Right cardiac atrium (tissue), 5 donors: ENCODE measurements at places on chromosomes 3 and 15. TPM values are rescaled to one million over a fixed set of nuclear protein-coding genes. Genes with fewer than 3 reads are reported as not detected.
A peak's percentile ranks its signal among the peaks of the same experiment; 100 is the strongest.

DNA sequence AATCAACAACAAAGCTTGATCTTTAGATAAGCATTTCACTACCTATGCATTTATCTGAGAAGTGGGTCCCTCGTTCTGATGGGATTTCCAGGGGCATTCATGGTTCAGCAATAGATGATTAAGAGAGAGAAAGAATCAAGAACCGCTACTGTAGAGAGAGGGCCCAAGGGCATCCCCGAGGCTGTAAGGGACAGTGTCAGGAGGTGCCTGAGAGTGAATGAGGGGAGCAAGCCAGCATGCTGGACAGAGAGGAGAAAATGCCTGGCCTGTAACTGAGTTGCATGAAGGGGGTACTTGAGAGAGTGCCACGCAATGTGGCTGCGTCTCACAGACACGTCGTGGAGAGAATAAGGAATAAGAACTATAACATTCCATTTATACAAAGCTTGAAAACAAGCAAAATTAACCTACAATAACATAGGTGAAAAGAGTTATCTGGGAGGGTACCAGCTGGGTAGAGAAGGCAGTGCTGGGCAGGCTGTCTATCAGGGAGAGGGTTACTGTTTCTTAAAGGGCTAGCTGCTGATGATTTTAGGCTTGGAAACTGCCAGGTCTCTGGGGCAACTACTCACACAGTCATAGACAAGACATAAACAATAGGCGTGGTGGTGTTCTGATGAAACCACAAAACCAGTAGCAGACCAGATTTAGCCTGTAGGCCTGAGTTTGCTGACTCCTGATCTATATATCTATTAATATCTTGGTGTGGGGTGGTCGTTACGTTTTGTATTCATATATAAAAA lies 374.6 kb upstream of the CFAP20DC start:
- no peak for DNase-seq

DNA sequence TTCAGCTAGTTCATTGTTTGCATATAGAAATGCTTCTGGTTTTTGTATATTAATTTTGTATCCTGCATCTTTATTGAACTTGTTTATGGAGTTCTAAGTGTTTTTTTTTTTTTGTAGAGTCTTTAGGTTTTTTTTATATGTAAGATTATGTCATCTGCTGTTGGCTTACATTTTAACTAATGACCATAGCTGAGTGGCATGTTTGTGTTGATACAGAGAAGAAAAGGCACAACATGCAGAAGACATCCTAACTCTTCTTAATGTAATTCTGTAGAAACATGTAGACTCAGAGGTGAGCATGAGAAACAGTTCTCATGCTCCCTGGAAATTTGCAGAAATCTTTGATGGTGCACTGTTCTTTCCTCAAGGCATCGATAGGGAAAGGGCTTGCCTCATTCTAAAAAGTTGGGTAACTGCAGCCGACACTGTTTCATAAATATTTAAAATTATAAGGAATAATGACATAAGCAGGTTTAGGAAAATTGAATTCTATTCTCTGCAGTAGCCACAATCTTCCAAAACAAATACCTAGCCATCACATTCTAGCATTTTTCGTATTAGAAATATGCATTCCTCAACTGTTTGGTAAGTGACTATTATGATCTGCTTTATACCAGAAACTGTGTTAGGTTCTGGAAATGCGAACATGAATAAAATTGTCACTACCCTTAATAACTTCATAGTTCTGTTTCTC lies 499.6 kb upstream of the KCNMB2 start:
- DNase-seq: no peak

DNA sequence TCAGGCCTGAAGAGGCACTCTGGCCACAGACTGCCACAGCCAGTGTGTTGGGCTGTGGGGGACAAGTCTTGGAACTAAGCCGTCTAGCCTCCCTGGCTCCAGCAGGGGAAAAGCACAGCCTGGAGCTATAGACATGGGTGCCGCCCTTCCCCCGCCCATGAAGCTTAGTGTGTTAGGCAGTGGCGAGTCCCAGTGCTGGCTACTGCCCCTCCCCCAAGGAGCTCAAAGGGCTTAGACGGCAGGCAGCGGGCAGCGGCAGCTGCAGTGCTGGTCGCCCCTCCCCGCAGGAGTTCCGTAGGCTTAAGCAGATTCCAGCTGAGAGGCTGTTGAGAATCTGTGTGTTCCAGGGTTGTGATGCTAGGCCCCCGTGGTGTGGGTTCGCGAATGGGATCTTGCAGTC lies 135.8 kb upstream of the RORA start:
- peak; percentile 50 for DNase-seq

DNA sequence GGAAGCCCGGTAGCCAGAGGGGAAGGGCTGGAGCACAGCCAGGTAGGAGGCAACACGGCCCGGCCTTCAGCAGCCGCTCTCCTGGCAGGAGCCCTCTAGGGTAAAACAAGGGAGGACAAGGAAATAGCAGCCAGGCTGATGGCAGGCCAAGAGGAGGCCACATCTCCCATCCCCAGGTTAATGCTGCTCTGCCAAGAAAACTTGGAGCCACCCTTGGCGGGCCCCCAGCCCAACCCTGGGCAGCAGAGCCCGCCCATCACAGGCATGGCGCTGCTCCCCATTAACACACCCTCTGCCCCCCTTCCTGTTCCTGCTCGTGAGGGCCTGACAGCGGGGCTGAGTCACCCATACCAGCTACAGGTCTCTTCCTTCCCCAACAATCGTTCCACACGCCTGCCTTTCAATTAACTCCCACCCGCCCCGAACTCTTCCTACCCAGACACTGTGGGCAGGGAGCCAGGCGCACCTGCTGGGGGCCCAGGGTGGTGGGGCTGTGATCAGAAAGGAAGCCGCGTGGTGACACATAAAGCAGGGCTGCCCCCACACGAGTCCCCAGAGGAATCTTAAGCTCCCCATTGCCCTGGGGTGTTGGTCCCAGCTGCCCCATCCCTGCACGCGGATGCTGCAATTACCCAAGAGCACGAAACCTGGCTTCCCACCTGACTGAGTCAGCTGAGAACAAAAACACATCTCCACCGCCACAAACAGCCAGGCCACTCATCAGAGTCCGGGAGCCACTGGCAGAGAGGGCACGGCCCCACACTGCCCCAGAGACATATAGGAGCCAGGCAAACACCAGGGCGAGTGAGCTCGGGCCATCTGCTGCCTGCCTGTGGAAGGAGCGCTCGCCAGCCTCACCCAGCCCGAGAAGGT lies at the start of gene C15orf62:
Gene C15orf62 (plus strand): TSS at position 707 of the 873 bp plus-strand sequence. CDS start 516 bp downstream, outside the sequence.
- peak; percentile 45 for DNase-seq

GRCh38 chr3:148128136-148128535 lies 569.6 kb upstream of the AGTR1 start:
- no peak for DNase-seq

GRCh38 chr3:102796804-102797203 lies 362.0 kb downstream of the ZPLD1 start:
- DNase-seq: no peak

DNA sequence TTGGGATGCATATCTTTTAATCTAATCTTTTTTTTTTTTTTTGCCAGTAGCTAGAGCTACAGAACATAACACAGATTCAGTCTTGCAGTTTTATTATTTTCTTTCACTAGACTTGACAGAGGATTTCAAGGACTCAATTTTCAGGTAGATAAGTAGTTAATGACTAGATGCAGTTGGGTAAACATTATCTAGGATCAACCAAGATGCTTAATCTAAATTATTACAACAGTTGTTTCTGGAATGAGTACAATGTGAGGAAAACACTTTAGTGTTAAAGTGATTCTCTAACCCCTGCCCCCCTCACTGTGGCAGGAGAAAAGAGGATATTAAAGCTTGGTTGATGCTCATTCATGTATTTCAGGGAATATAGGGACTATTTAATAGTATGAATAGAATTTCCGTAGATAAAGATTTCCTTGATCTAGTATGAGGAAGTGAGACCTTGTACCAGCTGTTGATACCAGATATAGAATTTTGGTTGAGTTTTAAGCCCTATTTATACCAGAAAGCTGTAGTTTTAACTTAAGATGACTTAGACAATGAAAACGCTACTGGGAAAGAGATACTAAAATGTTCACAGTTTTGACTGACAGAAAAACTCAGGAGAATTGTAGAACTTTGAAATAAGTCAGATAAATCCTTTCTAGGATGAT lies 389.0 kb upstream of the C2CD4B start:
- no peak for DNase-seq

- DNase-seq: peak; percentile 82
These were observed 28.6 kb upstream of the C3orf80 start for GRCh38 chr3:160196511-160197104.

GRCh38 chr3:157376603-157377300 lies 59.9 kb upstream of the PTX3 start:
- DNase-seq: no peak

GRCh38 chr3:5579139-5579602 lies 391.7 kb downstream of the EDEM1 start:
- no peak for DNase-seq

- no peak for DNase-seq
These were observed 10.5 kb downstream of the PTX3 start for GRCh38 chr3:157447026-157447694.

DNA sequence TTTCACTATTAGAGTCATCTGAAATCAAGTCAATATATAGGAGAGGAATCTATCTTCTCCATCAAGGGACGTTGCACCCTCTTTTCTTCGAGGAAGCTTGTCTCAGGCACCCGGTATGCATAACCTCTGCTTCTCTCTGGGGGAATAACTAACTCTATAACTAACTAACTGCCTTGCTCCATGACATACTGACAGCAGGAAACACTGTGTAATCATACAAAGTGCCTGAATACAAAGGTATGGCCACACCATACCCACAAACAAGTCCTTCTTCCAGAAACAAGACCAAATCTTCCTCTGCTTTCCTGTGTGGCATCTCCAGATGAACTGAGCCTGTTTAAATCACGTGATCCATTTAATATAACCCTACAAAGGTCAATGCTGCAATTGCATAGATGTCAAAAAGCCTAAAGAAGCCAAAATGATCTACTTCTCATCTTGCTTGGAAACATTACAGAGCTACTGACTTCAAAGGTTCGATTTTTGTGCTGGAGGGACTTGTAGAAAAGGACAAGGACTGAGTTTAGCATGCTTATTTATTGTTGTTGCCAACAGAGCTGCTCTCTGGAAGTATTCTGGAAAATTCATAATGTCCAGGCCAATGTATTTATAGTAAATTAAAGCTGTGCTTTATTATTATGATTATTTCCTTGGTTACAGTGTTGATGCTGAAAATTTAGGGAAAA lies 380.5 kb downstream of the FOXP1 start:
- DNase-seq: no peak

- DNase-seq: no peak
These were observed 272.7 kb downstream of the MECOM start for GRCh38 chr3:169390741-169391305.

DNA sequence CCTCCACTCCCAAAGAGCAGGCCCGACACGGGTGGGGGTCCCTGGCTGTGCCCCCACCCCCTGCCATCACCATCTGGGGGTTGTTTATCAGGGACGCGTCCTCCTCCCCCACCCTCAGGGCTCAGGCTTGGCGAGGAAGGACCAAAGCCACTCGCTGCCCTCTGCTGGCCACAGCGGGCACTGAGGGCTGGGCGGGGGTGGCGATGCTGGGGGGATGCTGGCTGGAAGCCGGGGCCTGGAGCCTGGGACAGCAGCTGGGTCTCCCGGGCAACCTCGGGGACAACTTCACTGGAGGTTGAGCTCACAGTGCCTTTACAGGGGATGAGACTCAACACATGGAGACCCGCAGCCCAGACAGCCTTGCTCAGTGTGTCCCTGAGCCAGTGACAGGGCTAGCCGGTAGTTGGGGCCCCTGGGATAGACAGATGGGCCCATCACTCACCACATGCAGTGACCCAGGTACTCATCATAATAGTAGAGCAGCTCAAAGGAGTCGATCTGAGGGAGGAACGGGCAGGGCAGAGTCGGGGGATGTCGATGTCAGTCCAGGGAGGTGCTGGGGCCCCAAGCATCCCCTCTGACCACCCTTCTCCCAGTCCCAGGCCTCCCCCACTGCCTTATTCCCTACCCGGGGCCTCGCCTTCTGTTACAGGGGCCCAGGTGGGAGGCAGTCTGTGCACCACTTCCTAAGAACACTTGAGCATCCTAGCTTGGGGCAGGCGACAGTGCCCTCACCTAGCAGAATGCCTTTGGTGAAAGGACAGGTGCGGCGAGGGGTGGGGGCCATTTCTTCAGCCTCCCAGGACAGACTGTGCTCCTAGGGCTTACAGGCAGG lies 5.9 kb upstream of the CALML4 start:
- peak; percentile 90 for DNase-seq

DNA sequence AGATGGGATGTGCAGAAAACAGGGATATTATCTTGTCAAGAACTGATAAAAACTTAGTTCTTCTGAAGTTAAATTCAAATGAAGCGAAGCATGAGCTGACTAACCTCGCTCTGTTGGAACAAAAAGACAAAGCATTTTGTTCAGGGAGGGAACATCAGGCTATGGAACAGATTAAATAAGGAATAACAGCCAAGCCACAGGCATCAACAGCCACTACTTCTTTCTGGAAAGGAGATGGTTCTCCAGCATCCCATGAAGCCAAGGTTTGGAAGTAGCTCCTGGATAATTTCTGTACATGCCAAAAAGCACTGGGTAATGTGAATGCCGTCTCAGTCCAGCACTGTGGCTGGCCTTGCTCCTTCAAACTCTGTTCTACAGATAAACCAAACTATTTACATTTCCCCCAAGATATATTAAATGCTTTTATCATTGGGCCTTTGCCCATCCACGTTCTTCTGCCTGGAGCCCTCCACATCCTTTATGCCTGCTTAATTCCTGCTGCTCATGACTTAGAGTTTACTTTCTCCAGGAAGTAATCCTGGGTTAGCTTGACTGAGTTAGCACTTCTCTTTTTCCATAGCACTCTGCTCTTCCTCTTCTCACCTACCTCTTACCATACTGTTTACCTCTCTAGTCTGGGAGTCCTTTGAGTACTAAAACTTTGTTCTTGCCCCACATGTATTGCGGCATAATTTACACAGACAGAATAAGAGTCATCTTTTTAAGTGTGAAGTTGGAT lies 232.0 kb downstream of the CLSTN2 start:
- no peak for DNase-seq

DNA sequence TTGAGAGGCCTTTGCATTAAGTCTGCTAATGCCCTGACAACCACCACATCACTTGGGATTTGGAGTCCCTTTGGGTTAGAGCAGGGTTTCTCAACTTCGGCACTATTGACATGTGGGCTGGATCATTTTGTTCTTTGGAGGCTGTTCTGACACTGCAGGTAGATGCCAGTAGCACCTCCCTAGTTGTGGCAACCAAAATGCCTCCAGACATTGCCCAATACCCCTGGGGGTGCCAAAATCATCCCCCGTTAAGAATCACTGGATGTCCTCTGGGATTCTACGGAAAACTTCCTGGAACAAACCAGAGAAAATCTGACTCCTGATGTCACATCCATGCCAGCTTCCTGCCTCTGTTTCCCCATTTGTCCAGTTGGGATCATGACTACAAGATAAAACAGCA lies 37.2 kb upstream of the BLM start:
- DNase-seq: no peak

- DNase-seq: peak; percentile 35
These were observed 21.4 kb upstream of the ZBED2 start for GRCh38 chr3:111616417-111617105.

The GABRR3 gene
- total RNA-seq: not detected

The ATP10A gene
- total RNA-seq: 1.5 TPM

The CTXND1 gene
- 0.29 TPM for total RNA-seq

The IDH3A gene
- 523 TPM for total RNA-seq

The RBM15B gene
- total RNA-seq: 19.6 TPM

The COL6A6 gene
- 4.9 TPM for total RNA-seq

The KCNH8 gene
- total RNA-seq: 0.11 TPM

The GPR87 gene
- not detected for total RNA-seq
